Inflammatory macrophage (primary cell): ENCODE measurements at places on chromosomes 11 and 22.
A peak's percentile ranks its signal among the peaks of the same experiment; 100 is the strongest.

DNA sequence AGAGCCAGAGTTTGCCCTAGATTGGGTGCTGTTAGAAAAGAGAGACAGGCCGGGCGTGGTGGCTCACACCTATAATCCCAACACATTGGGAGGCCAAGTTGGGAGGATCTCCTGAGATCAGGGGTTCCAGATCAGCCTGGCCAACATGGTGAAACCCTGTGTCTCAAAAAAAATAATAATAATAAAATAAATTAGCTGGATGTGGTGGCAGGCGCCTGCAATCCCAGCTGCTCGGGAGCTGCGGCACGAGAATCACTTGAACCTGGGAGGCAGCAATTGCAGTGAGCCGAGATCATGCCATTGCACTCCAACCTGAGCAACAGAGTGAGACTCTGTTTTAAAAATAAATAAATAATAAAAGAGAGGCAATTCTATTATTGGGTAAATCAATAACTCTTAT lies 199.2 kb upstream of the GUCY1A2 start:
- DNase-seq = no peak

DNA sequence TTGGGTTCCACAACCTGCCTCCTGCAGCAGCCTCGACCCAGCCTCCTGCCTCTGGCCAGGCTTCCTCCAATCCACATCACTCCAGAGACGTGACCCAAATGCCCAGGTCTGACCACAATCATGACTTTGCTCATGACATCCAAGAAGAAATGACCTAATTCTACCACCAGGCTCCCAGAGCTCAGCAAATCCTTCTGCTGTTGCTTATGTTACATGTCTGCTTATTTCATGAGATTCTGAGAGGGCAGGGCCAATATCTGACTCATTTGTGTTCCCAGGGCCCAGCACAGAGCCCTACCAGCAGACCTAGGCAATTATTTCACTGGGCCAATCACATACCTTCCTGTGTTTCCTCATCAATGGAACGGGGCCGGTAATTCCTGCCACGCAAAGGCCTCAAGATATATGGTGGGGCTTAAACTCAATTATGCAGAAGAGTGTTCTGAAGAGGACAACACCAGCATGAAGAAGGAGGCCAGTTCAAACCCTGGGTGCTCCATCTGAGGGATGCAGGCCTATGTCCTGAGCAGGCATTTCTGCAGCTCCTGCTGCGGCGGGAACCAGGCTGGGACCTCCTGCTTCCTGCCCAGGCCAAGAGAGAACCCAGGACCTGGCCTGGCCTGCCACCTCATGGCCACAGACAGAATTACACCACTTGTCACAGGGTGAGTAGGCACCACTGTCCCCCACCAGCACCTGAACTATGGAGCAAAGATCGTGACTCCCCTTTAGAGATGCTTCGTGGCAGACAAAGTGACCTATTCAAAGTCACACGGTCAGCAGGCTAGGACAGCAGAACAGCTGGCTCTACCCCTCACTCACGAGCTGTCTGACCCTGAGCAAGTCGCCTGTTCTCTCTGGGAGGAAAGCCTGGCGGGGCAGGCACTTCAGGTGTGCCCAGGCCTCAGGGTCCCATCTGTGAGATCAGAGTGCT lies 5.9 kb downstream of the CENPM start:
- peak; percentile 77 for DNase-seq

GRCh38 chr11:19920982-19921381 lies 208.3 kb downstream of the NAV2 start:
- no peak for DNase-seq

DNA sequence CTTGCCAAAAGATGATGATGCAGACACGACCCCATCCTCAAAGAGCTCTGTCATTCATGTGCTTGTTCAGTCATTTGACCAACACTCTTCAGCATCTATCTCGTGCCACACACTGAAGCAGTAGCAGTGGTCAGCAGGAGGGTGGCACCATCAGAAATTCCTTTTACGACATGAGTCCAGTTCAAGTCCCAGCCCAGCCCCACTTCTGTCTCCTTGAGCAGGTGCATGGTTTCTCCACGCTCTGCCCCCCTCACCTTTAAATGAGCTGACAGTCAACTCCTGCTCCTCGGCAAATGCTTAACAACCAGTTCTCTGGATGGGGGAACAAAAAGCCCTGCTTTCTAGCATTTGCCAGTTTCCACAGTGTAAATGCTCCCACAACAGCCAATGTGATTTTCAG lies 60.9 kb downstream of the SYN3 start:
- no peak for DNase-seq

DNA sequence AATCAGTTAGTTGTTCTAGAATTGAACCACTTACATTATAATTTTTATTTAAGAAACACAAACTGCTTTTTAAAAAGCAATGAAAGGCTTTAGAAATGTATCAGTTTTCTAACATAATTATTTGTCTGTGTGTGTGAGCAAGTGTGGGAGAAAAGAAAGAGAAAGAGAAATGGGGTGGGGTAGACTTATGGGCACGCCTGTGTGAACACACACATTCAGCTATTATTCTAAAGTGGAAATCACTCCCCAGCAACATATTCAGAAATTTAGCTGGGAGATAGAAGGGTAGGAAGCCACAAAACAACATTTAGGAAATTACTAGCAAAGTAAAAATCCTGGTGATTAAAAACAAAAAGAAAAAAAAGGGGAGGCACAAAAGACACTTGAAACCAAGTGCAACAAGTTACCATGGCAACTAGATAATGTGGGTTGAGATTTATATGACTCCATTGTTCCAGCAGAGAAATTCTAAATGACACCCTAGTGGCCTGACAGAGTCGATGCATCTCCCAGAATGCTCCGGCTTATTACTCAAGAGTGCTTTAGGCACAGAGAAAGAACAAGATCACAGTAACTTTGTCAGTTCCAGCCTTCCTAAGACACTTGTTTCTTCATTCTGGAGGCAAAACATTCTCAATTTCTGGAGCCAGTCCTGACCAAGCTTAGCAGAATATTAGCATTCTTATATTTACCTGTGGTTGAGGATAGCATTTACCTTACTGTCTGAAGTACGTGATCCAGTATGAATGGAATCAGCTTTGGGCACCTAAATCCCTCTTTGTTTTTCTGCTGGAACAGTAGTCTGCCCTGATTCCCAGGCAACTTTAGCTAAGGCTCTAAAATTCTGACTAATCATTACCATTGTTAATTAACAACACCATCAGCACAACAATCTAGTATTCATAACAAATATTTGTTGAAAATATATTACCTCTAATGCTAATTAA lies 444.4 kb downstream of the DLG2 start:
- no peak for DNase-seq

DNA sequence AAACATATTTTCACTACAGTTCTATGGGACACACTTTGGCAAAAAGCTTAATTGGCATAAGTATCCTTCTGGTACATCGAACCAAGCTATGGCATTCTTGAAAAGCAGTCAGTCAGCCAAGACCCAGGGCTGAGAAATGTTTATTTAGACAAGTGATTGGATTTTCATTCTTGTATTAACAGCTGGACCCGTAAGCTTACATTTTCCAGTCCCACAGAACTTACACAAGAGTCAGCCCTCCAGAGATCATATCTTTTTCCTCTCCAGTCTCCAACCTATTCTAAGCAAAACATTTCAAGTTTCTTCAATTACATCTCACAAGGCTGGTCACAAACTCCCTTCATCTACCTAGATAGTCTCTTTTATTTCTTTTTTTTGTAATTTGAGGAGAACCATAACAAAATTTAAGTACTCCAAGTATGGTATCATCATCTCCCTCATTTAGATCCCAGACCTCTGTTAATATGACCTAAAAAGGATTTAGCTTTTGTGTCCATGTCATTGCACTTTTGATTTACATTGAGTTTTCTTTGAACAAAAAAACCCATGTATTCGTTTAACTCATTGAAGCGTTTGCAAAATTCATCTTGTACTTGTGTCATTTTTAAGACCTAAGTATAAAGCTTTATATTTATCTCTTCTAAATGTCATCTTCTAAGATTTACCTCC lies 67.9 kb upstream of the GRK3 start:
- no peak for DNase-seq

- no peak for DNase-seq
Observed at GRCh38 chr22:30158744-30159500, 78.7 kb downstream of the HORMAD2 start.

- DNase-seq = peak; percentile 52
Observed at GRCh38 chr22:20117633-20118299, 740 bp upstream of the TRMT2A start.

DNA sequence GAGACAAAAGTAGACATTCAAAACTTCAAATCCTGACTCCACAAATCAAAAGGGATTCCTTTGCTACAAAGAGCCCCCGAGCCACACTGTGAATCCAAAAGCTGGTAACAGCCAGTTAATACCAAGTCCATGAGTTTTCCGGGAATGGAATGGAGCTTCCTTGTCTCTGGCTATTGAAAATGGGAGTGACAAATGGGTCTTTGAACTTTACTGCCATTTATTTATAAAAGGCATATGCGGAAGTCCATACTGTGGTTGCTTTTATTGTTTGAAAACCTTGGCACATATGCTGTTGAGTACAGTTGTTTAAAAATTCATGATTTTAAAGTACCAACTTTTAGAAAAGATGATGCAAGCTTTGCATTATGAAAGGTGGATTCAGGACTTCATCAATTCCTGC lies 206.2 kb upstream of the NARS2 start:
- no peak for DNase-seq

- DNase-seq = no peak
Observed at GRCh38 chr11:33242575-33242974, 14.6 kb upstream of the HIPK3 start.

GRCh38 chr22:25651332-25652085 lies 87.0 kb downstream of the GRK3 start:
- peak; percentile 44 for DNase-seq

DNA sequence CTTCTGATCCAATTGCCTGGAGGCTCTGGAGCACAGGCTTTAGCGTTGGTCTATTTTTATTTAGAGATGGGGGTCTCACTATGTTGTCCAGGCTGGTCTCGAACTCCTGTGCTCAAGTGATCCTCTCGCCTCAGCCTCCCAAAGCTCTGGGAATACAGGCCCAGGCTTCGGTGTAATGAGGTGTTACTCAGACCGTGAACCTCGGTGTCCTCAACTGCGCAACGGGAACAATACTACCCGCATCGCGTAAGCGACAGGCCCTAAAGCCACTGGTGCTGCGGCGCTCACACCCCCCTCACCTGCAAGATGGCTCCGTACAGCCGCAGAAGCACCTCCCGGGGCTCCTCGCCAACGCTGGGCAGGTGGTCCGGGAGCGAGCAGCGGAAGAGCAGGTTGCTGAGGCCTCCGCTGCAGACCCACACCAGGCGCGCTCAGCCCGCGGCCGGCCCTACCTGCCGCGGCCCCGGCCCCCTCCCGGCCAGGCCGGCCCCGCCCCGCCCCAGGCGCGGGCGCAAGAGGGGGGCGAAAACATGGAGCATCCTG lies 628 bp downstream of the CHKB start:
- DNase-seq = peak; percentile 19

DNA sequence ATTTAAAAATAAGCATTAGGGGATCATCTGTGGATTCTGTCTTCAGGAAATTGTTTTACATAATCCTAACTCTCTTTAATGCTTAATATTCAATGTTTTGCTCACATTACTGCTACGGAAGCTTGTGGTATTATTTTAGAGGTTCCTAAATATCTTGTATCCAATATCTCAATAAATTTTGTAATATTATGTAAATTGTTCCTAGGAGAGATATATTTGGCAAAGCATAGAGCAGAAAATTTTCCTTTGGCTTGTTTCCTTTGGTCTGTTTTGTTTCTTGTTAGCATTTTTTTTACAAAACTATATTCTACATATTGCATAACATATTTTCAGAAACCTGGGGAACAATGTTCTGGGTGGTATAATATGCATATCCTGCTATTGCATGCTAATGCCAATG lies 144.8 kb downstream of the GRIA4 start:
- DNase-seq = no peak

DNA sequence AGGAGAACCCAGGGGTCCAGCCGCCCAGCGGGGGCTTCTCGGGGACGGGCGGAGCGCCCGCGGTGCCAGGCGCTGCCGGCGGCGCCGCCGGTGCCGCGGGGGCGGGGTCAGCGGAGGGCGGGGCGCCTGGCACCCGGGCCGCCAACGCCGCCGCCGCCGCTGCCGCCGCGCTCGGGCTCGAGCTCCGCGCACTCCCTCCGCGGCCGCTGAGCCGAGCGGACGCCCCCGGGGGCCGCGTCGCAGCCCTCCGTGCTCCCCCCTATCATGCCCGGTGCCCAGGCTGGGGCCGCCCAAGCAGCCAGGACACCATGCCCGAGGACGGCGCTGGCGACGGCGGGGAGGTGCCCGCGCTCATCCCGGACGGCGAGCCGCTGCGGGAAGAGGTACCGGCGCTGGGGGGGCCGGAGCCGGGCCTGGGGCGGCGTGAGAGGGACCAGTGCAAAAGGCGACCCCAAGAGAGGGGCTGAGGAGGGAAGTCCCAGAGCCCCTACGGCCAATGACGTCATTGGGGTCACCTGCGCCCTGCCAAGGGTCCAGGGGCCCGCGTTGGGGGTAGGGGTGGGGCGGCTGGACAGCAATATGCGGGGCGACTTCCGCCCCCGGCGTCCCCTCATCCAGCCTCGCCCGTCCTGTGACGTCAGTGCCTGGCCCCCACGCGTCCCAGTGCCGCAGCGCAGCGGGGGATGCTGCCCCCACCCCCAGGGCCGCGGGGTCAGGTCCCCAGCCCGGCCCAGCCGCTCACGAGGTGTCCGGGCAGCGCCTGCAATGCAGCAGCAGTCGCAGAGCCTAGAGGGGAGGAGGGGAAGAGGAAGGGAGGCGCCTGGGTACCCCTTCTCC lies at the start of gene TMEM151A:
TSS of gene TMEM151A (plus strand) at position 189 of the 837 bp plus-strand sequence. CDS start at position 309, 120 bp downstream.
- no peak for DNase-seq
